ENCODE measurements at places on chromosomes 16 and 17.

GRCh38 chr17:51124640-51125503 lies 4.2 kb upstream of the SPAG9 start:
- no peak for DNase-seq

- DNase-seq, result no peak
Measured at GRCh38 chr16:61929776-61930175, 106.5 kb downstream of the CDH8 start.

GRCh38 chr16:65489531-65490023 lies 367.7 kb upstream of the CDH11 start:
- DNase-seq, result no peak

- DNase-seq, result no peak
Measured at GRCh38 chr16:25897702-25898101, 205.9 kb downstream of the HS3ST4 start.

DNA sequence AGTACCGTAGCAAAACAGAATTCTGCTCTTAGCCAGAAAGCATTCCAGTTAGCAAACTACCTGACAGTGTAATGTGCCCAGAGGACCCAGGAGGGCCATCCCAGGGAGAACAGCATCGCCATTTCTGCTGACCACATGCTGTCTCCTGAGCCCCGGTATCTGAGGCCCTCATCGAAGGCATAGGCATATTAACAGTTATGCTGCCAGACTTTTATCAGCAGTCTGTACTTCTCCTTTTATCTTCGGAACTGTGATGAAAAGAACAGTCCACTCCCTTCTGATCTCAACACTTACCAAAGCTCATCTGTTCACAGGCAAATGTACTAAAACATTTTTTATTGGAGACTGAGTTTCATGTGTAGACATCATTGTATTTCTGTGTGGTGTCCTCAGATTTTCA lies 236.4 kb downstream of the PRKCA start:
- no peak for DNase-seq

DNA sequence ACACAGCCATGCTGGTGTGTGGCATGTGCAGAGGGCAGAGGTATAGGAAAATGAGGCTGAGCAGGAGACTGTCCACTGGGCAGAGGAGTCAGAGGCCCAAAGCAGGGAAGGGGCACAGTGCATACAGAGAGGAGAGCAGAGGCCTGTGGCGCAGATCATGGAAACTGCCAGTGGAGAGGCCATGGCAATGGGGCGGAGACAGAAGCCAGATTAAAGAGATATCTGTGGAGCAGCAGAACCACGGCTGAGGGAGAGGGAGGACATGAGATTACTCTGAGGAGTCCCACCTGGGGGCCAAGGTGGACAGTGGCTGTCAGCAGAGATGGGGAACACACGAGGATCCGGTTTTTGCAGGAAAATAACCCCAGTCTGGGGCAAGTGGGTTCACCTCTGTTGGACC lies 43.3 kb downstream of the RANBP10 start:
- DNase-seq, result no peak

DNA sequence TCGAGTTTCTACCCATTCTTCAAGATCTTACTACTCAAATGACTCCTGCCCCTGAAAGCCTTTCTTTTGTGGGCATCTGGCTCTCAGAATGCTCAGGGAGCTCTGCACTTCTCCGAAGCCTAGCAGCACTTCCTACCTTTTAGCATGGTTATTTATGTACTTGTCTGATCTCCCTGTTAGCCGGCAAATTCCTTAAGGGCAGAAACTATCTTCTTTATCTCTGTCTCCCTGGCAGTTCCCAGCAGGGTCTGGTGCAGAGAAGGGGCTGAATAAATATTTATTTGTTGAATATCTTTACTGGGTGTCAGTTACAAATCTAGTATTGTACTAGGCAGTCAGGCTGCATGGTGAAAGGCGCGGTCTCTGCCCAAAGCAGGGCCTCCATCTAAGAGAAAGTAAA lies 30.7 kb downstream of the TMEM132E start:
- DNase-seq, result no peak

GRCh38 chr17:75380315-75380714 lies 25.2 kb downstream of the GRB2 start:
- DNase-seq, result no peak

DNA sequence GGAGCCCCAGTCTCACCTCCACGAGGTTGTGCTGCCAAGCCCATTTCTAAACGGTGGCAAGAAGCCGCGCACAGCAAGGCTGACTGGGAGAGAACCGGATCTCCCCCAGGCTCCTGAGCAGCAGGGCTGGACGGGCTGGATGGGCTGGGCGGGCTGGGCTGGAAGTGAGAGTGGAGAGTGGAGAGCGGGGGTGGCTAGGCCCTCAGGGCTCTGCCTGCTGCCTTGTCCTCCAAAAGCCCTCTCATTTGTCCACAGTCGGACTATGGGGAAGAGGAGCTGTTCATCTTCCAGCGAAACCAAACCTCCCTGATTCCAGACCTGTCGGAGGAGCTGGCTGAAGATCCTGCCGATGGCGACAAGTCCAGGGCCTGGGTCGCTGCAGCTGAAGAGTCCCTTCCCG lies 3.2 kb downstream of the DNAAF8 start:
- no peak for DNase-seq

DNA sequence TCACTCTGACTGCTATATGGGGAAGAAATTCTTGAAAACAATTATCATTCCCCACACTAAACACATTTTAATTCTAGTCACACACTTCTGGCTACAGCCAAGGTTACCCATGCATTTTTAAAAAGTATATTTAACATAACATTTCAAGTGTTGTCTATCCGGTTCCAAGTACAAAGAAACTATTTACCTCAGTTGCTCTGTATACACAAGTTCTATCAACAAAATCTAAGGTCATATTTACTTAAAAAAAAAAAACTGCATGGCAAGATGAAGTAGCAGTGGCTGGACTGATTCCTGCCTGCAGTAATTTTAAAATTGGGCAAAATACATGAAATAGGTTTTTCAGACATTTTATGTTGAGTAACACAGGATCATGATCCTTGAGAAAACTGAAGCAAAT lies 155.9 kb upstream of the TOM1L1 start:
- DNase-seq, result no peak

DNA sequence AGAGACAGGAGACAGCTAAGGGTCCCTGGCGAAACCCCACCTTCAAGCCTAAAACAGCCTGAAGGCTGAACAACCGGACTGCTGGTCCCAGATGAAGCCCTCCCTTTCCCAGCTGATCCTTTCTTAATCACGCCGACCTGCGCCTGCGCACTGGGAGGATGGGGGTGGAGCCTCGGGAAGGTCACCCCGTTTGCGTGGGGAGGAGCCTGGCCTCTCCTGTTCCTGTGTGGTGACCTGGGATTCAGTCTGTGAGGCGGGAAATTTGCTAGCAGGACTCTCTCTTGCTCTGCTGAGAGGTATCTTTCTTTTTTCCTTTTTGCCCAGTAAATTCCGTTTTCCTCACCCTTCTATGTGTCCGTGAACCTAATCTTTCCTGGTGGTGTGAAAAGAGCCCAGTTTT lies 9.6 kb downstream of the FAM20A start:
- DNase-seq, result no peak

- no peak for DNase-seq
Measured at GRCh38 chr17:21201298-21201595, 12.7 kb downstream of the TMEM11 start.

DNA sequence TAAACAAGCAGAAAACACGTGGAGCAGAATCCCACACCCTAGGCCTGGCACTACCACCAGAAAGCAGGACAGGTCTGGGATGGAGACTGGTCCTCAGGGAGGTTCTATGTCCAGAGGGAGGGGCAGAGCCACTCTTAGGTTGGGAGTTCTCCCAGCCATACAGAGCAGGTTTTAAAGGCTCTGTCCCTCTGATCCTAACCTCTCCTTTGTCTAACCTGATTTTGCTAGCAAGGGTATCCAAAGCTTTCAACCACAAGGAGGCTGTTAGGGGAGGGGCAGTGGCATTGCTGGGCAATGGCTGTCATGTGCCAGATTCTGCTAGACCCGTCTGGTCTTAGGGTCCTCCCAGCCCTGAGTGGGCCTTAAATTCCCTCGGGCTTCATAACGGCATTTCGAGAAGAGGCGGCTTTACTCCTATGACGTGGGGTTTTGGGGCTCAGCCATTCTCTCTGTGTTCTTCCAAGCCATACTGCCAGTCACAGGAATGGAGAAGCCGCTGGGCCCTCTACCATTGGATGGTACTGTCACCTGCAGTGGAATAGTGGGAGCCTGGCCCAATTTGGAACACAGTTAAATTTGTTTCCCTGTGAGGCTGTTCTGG lies 5.7 kb downstream of the TPPP3 start:
- DNase-seq, result no peak

- DNase-seq, result no peak
Measured at GRCh38 chr16:52834736-52835465, 217.8 kb downstream of the CHD9NB start.

DNA sequence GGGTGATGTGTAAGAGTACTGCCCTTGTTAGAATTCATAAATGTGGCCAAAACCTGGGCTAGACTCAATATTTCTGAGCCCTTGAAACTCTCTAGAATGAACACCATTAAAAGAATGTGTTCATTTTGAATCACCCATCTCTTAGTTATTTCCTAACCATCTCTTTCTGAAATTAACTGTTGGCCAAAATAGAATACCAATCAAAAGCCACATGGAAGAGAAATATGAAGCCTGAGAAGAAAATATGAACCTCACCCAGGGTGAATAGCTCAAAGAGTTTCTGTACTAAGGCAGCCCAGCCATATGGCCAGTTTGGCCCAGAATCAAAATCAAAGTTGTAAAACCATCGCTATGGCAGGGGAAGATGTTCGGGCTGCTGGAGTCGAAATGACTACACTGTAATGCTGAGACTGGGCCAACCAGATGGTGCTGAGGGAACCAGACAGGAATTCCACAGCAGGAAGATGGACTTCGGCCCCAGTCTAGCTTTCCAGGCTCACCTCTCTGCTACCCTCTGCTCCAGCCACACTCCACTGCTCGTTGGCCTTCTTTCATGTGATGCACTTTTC lies 154.3 kb upstream of the ZFHX3 start:
- no peak for DNase-seq

DNA sequence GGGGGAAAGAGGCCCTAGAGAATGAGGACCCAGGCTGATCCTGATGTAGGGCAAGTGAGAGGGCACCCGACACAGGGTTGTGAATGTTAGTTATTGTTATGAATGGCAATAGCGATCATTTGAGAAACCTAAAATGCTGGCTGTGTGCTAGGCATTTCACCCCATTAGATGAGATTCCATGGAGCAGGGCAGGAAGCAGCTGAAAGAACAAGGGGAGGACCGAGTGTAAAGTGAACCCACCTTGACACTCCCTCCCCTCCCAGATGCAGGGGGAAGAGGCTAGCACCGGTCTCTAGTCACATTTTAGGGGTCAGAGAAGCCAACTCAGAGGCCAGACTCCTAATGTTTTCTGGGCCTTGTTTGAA lies 553 bp upstream of the CORO6 start:
- no peak for DNase-seq

- DNase-seq, result no peak
Measured at GRCh38 chr16:65988024-65988595, 378.4 kb upstream of the CDH5 start.

Measured in CD4-positive, alpha-beta T cell treated with Interleukin-10 for 1 hour (primary cell).